ENCODE measurements at places on chromosomes 16 and 17.
A peak's percentile ranks its signal among the peaks of the same experiment; 100 is the strongest.

- DNase-seq, result no peak
Observed at GRCh38 chr17:48113201-48113676, 5.7 kb downstream of the SNX11 start.

GRCh38 chr17:71057448-71057847 is 888.1 kb downstream of the KCNJ2 start:
- DNase-seq, result no peak

GRCh38 chr16:86609115-86609514 is 30.8 kb downstream of the FOXL1 start:
- peak; percentile 91 for DNase-seq

- DNase-seq, result no peak
Observed at GRCh38 chr17:61799812-61800484, 63.4 kb downstream of the BRIP1 start.

DNA sequence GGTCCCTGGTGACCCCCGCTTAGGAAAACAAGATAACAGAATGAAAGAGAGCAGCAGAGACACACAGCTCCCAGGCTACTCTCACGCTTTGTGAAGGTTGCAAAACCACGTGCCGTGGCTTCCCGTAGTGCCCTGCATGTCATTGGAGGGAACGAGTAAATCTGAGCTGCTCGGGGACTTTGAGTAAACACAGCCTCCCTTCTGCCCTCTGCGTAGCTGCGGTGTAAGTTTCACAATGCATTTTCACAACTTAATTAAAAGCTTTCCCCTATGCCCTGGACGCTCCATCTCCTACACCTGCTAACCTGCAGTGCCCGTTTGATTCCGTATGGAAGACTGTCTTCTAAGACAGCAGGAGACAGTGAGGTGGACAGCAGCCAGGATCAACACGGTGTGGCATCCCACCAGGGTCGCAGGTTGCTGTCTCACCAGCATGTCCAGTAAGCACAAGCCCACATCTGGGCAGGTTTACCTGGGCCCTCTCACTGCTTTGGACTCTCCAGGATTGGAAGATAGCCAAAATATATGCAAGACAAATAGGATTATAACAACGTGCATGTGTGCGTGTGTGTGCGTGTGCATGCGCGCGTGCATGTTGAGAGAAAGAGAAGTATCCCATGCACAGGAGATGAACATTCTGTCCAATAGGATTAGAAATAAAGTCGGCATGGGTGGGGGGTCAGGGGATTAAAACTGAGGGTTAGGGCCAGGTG is 116.4 kb upstream of the RCVRN start:
- no peak for DNase-seq

DNA sequence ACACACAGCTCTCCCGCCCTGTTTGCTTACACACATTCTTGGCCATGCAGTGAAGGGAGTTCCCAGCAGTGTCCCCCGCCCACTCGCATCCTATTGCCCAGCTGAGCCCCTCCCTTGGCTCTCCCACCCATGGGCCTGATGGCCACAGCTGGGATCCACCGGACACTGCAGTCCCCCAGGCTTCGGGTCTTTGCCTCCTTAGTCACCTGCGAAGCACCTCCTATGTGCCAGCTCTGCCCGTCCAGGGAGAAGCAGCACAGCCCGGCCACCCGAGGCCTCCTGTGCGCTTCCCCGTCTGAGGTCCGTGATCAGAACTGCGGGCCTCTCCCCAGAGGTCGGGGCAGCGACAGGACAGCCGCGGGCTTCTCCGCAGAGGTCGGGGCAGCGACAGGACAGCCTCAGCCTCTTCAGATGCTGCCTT is 136.9 kb downstream of the BANP start:
- no peak for DNase-seq

DNA sequence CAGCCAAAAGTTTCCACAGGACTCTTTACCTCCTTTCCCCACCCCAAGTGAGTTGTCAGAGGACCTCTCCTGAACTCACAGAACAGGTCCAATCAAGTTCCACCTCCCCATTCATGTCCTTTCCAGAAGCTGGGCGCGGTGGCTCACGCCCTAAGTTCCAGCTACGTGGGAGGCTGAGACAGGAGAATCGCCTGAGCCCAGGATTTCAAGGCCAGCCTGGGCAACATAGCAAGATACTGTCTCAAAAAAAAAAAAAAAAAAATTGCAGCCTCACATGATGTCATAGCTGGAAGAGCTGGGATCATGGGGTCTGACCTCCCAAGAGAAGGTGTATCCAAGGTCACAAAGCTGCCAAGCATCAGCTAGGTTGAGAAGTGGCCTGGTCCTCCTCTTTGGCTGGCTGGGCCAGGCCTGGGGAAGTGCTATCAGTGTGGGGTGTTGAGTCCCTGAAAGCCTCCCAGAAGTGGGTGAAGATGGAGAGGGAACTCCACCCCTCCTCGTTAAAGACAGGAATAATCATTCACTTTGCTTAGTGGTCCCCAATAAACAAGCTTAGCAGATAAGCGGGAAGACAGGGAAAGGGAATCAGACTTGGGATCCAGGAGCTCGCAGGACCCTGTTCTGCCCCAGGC is 5.5 kb upstream of the MNT start:
- no peak for DNase-seq

GRCh38 chr17:59746849-59747445 is 39.5 kb downstream of the VMP1 start:
- peak; percentile 72 for DNase-seq

- no peak for DNase-seq
Observed at GRCh38 chr16:57886427-57886826, 84.1 kb upstream of the KIFC3 start.

DNA sequence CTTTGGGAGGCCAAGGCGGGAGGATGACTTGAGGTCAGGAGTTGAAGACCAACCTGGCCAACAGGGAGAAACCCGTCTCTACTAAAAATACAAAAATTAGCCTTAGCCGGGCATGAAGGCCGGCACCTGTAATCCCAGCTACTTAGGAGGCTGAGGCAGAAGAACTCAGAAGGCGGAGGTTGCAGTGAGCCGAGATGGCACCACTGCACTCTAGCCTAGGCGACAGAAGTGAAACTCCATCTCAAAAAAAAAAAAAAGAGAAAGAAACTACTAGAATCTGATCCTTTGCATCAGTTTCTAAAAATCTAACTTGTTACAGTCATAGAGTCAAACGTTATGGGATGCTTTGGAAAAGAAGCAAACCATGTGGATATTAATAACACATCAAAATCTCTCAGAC is 1.6 kb upstream of the PECAM1 start:
- DNase-seq, result no peak

GRCh38 chr17:57338257-57338914 is 82.1 kb downstream of the MSI2 start:
- DNase-seq, result no peak

DNA sequence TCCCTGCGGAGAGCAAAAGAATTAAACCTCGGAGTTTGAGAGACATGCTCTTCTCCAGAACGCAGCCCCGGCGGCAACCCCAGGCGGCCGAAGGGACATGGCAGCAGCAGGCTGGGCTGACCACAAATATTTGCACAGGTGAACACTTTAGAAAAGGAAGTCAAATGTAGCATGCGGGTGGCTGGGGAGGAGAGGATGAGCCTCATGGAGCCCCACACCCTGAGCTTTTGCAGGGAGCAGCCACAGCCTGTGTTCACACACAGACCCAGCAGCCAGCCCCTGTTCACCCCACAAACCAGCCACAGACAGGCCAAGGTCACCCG is 17.8 kb downstream of the HS3ST6 start:
- DNase-seq, result no peak

DNA sequence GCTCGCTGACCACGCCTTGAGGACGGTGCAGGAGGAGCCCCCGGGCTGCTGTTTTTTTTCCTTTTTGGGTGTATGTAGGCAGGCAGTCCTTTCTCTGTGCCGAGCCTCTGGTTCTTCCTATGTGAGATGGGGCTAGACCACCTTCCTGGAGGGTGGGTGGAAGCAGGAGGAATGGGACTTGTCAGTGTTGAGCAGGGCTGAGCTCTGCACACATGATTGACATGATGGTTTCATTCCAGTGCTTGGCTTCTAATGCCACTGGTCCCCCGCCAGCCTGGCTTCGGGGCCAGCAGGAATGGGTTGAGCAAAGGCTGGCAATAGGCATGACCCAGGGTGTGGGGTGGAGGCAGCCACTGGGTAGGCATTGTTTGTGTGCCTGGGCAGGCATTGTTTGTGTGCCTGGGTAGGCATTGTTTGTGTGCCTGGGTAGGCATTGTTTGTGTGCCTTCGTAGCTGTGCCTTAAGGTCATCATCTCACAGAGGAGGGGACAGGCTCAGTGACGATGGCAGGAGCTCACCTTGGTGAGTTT is 14.2 kb upstream of the ADCY7 start:
- DNase-seq, result no peak

- DNase-seq, result peak; percentile 24
Observed at GRCh38 chr17:49061524-49061943, 64.3 kb downstream of the IGF2BP1 start.

DNA sequence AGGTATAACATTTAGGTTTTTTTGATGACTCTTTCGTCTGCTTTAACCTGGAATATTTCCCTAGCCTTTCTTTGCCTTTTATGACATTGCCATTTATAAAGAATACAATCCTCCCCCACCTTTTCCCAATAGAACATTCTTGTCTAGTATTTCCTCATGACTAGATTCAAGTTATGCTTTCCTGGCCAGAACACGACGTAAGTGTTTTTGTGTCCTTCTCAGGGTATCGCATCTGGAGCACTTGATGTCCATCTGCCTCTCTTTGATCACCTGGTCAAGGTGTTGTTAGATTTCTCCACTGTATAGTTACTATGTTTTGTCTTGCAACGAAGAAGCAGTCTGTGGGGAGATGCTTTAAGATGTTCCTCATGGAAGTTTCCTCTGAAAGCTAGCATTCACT is 87.4 kb downstream of the MSI2 start:
- no peak for DNase-seq

DNA sequence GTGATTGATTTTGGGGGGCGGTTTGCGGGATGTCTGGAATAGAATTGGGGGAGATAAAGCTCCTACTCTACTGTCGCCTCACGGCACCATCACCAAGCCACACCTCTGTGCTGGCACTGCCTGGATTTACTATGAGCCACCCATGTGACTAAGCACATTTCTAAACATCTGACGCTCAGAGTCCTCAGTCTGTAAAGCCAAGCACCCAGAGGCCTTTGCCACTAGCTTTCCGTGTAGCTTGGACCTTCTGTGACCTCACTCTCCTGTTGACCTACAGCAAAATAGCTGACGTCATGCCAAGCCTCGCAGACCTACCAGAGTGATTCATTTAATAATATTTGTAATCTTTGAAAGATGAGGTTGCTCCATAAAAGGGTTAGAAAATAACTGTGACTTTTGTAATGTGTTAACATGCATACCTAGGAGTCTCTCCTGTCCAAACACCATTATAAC is 38.5 kb upstream of the MYOCD start:
- peak; percentile 95 for DNase-seq

DNA sequence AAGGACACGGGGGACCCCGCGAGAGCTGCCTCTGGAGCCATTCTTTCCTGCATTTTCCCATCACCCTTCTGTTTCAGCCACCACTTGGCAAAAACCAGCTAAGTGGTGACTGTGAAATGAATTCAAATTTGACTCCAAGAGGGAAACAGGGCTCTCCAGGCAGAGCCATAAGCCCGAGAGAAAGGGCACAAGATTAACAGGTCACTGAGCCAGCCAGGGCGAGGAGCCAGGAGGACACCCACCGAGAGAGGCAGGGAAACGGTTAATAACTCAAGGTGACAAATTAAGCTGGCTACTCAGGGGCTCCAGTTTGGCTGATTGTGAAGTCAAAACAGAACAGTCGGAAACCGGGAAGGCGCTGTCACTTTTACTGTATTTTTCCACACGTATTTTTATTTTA is 67.8 kb upstream of the SOX9 start:
- DNase-seq, result no peak

DNA sequence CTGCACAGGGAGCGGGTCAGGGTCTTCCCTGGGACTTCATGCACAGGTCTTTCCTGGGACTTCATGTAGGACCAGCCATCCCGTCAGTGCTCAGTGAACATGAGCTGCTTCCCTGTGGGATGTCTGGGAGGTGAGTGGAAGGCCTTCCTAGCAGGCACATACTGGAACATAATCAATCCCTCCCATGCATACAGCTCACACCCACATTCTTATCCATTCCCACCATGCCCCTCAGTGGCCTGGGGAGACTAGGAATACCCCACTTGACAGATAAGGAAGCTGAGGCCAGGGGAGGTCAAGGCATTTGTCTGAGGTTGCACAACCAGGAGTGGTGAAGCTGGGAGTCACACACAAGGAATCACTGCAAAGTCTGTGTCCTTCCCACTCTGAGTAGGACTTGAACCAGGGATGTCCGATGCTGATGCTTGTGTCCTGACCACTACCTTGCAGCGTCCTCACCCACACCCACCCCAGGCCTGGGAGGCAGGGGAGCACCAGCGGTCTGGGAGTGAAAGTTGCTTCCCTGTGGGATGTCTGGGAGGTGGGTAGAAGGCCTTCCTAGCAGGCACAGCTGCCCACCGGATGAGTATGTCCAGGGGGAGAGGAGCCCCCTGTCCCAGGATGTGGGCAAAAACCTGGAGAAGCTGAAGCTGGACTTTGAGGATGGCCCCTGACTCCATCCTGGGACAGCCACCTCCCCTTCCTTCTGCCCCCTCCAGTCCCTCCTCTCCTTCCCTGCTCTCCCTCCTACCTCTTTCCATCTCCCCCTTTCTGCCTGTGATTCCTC is 1.0 kb upstream of the NLRC5 start:
- no peak for DNase-seq

DNA sequence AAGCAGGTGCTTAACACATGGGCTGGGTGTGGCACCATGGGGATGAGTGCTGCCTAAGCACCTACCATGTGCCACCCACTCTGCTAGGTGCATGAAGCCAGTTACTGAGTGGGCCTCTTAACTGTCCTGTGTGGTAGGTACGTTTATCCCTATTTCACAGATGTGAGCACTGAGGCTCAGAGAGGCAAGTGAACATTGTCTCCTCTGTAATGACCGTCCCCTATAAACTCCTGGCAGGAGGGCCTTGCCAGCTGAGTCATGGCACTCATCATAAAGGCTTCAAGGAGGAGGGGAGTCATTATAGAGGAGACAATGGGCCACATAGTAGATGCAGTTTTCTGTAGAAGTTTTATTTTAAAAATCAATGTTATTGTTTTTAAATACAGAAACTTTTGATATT is 79.1 kb downstream of the RAB11FIP4 start:
- peak; percentile 16 for DNase-seq

DNA sequence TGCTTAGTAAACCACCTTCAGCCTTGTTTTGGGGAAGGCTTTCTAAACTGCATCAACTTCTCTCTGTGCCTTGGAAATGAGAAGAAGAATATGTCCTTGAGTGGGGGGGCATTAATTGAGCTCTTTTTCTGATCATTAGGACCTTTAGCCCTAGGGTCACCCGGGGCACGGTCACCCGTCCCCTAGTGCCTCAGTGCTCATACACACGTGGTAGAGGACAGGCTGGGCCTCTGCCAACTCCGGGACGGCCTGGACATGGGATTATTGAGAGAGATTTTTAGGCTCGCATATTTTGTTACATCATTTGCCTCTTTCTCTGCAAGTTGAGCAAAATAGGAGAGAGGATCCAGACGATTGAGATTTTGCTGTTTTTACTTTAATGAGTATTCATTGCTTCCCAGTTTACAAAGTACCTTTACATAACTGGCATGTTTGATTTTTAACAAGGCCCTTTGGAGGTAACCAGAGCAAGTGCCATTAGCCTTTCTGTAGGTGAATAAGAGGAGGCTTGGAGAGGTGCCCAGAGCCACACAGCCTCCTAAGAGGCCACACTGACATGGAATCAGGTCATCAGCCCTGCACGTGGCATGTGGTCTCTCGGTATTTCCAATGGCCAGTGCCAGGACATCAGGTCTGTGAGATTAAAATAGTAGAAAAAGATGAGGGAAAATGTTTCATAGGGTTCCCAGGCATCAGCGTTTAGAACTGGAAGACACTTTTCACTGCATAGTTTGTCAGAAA is 11.1 kb downstream of the PMM2 start:
- DNase-seq, result no peak
